ENCODE measurements at places on chromosomes 6 and 20. TPM values are rescaled to one million over a fixed set of nuclear protein-coding genes. Genes with fewer than 3 reads are reported as not detected.

- H3K4me1 ChIP-seq = no peaks in the 10 kb centered on the region
- peaks cover 24% of the 10 kb centered on the region for H3K27me3 ChIP-seq
- H3K27ac ChIP-seq = no peak overlapping the region
- DNase-seq = no peak
- no peak overlapping the region for H3K4me3 ChIP-seq
These were observed 22.3 kb upstream of the AFDN start for GRCh38 chr6:167804281-167805013.

Gene ZC2HC1B
- not detected for total RNA-seq

GRCh38 chr20:59977086-59977485 lies 18.9 kb downstream of the CDH26 start:
- no peak overlapping the region for H3K4me3 ChIP-seq
- no peaks in the 10 kb centered on the region for H3K36me3 ChIP-seq
- DNase-seq = no peak

DNA sequence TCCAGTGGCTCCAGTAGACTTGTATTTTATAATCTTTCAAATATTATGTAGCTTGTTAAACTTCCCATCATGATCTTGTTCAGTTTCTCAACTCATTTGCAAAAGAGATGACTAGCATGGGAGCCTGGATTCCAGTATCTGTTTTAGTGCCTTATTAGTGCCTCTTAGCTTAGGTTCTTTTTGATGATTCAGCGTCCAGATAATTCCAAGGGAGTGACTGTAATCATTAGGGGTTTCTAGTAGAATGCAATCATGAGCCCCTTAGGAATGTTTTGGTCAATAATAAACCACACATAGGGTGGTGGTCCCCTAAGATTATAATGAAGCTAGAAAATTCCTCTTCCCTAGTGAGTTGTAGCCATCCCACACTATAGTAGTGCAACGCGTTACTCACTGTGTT lies 7.0 kb downstream of the CD2AP start:
- no peak overlapping the region for H3K27ac ChIP-seq
- H3K27me3 ChIP-seq = no peaks in the 10 kb centered on the region
- peaks cover 3% of the 10 kb centered on the region for H3K4me1 ChIP-seq
- no peak overlapping the region for H3K4me3 ChIP-seq

Data from CD4-positive, alpha-beta T cell (primary cell).